ENCODE measurements at places on chromosomes 7 and 10. TPM values are rescaled to one million over a fixed set of nuclear protein-coding genes. Genes with fewer than 3 reads are reported as not detected.

The AQP1 gene
- polyA plus RNA-seq, result 183 TPM

The PLOD3 gene
- polyA plus RNA-seq, result 42.4 TPM

The TAS2R3 gene
- 0.19 TPM for polyA plus RNA-seq

GRCh38 chr10:43953672-43954071 is 305.0 kb upstream of the ZNF32 start:
- no peak for DNase-seq

DNA sequence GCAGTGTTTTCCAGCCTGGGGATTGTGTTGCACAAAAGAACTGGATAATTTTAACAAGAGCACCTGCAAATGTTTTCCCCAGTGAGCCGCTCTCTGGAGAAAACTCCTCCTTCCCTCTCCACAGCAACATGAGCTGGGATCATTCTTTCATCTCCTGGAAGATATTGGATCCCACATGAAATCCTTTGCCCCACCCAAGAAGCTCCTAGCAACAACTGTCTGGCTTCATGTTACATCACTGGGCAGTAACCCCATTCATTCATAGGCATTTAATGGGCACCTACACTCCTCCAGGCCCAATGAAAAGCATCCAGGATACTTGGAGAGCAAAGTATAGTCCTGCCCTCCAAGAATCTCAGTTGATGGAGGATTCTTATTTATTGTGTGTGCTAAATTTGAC is 27.2 kb downstream of the LSM5 start:
- no peak for DNase-seq

DNA sequence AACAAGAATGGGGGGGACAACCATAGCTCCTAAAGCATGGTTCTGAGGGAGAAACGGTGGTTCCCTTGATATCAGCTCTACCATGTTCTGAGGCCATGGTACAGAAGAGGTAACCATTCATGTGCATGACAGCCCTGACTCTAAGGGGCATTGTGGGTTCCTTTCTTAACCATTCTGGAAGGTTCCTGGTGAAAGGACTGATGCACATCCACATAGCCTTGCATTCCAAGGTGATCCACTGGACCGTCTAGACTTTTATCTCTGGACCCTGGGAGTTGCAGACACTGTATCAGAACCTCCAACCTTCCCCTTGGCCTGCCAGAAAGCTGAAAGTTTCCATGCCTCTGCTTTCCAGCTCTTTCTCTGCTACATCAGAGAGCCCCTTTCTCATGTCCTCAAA is 344.3 kb downstream of the KCNMA1 start:
- DNase-seq, result no peak

DNA sequence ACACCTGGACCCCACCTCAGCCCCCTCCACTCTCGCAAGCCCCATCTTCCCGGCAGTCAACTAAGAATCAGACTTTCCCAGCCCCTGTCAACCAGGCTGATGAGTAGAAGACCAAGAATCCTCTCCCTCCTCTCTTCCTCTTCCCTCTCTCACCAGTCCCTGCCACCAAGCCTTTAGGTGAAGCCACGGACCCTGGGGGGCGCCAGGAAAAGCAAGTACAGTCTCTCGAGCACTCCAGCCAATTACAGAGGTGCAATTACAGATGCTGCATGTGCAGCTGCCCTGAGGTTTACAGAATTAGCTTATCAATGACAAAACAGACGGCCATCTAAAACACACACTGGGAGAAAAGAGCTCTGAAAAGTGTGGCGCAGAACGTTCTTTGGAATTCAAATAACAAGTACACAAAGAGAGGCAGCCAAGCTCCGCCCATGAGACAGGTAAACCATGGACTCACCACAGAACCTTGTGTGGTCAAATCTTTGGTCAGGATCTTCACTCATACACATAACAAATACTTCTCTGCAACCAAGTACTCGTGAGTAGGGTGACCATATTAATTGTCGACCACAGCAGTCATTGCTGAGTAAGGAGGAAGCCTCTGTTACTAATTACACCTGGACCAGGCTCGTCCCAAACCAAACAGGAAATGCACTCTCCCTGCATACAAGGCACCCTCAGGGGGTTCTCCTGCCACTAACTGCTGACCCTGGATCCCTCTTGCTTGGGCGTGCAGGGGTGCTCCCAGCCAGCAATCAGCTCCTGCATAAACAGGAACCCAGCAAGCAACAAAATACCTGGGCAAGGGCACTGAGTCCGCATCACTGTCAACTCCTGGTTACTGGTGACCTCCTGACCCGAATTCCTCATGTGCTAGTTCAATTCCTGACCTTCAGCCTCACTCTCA is 189.2 kb downstream of the FAM107B start:
- no peak for DNase-seq
